NCI-H1048 (cell line): ENCODE measurements at places on chromosomes 11 and 22.

DNA sequence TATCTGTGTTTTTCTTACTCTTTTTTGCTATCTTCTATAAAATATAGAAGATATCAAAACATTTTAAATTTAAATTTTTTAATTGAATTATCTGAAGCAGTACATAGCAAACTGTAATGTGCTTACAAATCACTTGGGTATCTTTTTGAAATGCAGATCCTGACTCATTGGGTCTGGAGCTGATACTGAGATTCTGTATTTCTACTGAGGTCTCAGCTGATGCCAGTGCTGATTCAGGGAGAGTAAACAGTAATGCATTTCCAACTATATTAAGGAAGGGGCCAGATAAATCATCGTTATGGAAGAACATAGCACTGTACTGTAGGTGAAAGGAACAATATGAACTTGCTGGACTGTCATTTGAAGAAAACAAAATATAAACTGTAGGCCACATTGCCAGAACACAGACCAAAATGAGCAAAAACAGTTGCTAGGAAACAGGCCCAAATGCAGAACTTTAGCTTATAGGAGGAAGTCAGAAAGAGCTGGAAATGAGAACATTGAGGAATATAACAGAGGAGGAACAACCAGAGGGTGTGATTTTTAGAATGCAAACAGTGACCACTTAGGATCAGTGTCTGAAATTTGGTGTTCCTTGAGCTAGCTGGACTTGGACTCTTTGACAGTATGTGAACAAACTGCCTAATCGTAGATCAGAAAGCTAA lies 3.3 kb downstream of the ARL14EP start:
- DNase-seq: no peak

GRCh38 chr11:95074792-95075563 lies 8.3 kb downstream of the SRSF8 start:
- DNase-seq: no peak

DNA sequence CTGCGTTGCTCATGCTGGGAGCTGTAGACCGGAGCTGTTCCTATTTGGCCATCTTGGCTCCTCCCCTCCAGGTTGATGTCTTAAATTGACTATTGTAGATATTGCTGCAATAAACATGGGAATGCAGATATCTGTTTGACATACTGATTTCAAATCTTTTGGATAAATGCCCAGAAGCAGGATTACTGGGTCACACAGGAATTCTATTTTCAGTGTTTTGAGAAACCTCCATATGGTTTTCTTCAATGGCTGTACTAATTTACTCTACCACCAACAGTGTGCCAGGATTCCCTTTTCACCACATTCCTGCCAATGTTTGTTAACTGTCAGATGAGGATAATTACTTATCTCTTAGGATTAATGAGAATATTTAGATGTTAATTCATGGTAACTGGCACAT lies 467.0 kb downstream of the LUZP2 start:
- no peak for DNase-seq

GRCh38 chr11:85863855-85864254 lies 8.7 kb downstream of the CCDC83 start:
- no peak for DNase-seq

GRCh38 chr22:37300551-37301017 lies 18.3 kb downstream of the CYTH4 start:
- no peak for DNase-seq

DNA sequence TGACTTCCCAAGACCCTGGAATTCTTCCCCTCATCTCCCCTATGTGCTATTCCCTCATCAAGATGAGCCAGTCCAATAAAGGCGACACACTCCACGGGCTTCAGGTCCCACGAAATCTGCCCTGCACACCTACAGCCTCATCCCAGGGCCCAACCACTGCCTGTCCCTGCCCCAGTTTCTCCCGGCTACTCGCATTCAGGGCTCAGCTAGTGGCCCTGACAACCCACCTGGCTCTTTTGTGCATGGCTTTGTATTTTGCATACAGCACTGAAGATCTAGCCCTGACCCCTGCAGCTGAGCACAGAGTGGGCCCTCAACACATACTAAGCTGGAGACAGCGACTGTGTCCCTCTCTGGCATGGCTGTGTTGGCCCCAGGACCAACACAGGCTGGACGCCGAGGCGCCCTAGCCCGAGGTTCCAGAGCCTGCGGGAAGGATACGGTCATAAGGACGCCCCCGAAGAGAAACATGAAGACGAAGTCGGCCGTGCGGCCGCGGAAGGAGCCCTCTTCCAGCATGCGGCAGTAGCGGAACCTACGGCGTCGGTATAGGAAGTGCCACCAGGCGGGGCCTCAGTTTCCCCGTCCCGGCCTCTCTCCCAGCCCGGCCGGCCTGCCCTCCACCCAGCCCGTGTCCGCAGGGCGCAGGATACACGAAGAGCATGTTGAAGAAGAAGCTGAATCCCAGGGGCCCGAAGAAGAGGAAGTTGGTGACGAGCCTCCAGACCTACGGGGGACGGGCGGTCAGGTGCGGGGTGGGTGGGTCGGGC lies 710 bp downstream of the DERL3 start:
- no peak for DNase-seq

DNA sequence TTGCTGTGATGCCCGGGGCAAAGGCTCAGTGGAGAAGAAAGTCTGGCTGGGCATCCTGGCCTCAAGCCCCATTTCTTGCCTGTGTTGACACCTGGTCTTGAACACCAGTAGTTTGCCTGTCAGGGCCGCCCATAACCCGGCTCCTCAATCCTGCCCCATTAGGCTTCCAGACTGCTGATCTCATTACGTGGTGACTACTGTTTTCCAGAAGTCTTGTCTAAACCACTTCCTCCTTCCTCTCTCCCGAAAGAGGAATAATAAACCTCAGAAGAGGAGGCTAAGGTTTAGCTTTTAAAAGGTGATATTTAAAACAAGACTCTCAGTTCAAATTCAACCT lies 97.7 kb downstream of the CD44 start:
- DNase-seq: no peak

- DNase-seq: no peak
These were observed 48.0 kb downstream of the MACROD1 start for GRCh38 chr11:64117763-64118459.

DNA sequence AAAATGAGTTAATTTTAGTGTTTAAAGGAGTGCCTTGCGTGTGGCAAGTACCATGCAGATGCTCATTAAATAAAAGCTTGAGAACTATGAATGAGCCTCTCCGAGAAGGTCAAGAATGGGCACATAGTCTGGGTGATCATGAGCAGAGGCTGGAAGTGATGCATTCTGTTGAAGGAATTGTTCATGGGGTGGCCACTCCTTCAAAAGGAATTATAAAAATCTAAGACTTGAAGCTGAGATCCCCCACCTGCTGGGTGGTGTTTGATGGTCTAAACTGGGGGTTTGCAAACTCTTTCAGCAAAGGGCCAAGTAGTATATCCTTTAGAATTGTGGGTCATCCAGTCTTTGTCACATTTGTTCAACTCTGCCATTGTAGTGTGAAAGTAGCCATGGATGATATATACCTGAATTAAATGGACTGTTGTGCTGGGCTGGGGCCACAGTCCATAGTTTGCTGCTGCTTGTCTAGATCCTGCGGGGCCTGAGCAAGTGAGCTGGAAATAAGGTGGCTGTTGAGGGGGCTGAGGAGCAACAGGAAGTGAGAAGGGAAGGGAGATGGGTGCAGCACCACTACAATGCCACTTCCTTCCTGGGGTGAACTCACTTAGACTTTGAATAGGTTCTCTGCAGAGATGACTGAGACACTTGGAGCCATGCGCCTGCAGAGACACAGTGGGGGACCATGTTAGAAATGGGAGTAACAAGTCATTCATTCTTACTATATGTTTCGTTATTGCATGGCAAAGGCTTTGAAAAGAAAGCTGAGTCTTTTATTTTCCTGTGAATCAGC lies 179.0 kb downstream of the SNX19 start:
- no peak for DNase-seq

GRCh38 chr11:132177106-132177505 lies 806.7 kb downstream of the NTM start:
- no peak for DNase-seq

- DNase-seq: no peak
These were observed 226.1 kb upstream of the POU2AF2 start for GRCh38 chr11:111019451-111019850.

GRCh38 chr11:65206441-65206841 lies 24.7 kb downstream of the CAPN1 start:
- no peak for DNase-seq

- no peak for DNase-seq
These were observed at the start of gene OR10V1 for GRCh38 chr11:59713745-59714144. TSS of gene OR10V1 (minus strand) at chr11:59713845. CDS start at chr11:59713845, 0 bp downstream.

DNA sequence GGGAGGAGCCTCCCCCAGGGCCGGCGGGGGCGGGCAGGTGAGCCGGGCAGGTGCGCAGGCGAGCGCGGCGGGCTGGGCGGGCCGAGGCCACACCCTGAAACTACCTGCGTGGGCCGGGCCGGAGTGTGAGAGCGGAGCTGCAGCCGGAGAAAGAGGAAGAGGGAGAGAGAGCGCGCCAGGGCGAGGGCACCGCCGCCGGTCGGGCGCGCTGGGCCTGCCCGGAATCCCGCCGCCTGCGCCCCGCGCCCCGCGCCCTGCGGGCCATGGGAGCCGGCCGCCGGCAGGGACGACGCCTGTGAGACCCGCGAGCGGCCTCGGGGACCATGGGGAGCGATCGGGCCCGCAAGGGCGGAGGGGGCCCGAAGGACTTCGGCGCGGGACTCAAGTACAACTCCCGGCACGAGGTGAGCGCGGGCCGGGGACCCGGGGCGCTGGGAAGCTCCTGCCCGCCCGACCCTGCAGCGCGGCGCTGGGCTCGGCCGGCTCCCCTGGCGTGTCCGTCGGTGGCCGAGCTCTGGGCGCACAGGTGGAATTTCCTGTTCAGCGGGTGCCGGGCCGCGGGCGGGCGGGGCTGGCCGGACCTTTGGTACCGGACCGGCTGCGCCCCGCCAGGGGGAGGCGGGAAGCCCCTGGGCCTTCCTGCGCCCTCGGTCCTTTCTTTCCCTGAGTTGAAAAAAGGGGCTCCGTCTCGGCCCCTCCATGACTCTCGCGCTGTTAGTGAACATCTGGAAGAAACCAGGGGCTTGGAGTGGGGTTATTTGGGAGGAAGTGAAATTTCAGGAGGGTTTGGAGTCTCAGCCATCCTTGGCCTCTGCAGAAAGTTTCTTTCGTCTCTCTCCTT lies at the start of gene ST14:
Gene ST14 (plus strand): TSS at position 126 of the 841 bp plus-strand sequence. CDS start 198 bp downstream, at position 324.
- DNase-seq: peak; percentile 36

- DNase-seq: no peak
These were observed 1.6 kb downstream of the KIAA0930 start for GRCh38 chr22:45238957-45239680.

- no peak for DNase-seq
These were observed 60.9 kb downstream of the CELSR1 start for GRCh38 chr22:46476547-46476941.

DNA sequence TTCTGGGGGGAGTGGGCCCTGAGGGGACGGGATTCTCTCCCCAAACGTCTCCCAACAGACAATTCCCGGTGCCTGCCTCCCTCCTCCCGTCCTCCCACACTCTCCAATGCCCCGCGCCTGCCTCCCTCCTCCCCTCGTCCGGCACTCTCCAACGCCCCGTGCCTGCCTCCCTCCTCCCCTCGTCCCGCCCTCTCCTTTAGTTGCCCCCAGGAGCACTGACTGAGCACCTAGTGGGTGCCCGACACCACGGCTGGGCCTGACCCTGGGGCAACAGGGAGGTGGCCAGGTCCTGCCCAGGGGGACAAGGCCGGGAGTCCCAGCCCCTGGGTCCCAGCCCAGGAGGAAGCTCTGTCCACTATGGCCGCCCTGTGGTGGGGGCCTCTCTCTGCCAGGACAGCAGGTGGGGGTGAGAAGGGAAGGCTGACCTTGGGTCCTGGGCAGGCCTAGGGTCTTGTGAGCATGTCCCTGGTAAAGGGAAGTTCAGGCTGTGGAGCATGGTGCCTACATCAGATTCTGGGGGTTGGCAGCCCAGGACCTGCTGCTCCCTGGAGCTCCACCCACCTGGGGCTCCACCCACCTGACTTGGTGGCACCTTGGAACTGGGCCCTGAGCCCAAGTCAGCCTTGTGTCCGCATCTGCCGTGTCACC lies 942.3 kb downstream of the BRD1 start:
- DNase-seq: no peak

- DNase-seq: no peak
These were observed 36.4 kb upstream of the RASL10A start for GRCh38 chr22:29351891-29352290.

- DNase-seq: no peak
These were observed 6.8 kb upstream of the CREB3L1 start for GRCh38 chr11:46270684-46271083.

GRCh38 chr11:121535129-121535796 lies 82.5 kb upstream of the SORL1-AS1 start:
- no peak for DNase-seq

DNA sequence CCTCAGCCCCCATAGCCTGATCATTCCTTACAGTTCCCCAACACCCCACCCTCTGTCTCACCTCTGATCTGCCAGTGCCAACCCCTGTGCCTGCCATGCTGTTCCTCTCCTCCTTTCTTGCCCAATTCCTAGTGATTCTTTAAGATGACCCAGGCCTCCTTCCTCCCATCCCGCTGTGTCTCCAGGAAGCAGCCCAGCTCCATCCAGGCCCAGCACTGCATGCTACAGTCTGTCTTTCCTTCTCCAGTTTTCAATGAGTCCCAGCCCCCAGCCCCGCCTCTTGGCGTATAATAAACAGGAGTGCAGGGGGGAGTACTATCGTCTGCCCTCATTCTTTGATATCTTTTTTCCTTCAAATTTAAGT lies 12.3 kb downstream of the LTBP3 start:
- no peak for DNase-seq

GRCh38 chr11:72595292-72595684 lies 78.9 kb downstream of the PDE2A start:
- no peak for DNase-seq

GRCh38 chr11:72358466-72359405 lies 75.6 kb downstream of the CLPB start:
- DNase-seq: no peak

DNA sequence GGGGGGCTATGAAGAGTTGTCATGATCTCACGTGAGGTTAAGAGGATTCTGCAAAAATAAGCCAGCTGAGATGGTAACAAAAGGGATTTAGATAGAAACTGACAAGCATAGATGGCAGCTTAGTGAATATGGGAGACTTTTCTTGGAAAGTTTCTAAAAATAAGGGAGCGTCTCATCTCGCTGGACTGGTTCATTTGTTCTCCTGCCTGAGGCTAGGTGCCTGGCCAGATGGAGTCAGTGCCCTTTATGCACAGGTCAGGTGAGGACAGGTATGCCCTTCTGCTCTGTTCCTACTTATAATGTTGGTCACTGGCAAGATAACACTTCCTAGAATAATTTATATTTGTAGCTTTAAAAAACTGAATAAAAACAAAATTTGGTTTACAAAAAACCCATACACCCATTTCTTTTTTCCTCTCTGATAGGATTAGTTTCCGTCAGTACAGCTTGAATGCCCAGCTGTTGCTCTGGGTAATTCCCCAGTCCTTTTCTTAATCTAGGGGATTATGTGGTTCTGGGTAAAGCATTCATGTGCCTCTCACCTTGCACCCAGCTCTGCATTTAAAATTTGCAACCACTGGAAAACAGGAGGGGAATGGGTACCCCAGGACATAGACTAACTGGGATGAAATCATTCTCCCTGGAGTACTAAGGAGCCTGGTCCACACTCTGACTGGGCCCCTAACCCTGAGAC lies 90.0 kb downstream of the AMOTL1 start:
- no peak for DNase-seq

- DNase-seq: no peak
These were observed 79.6 kb downstream of the GRK3 start for GRCh38 chr22:25644122-25644521.

GRCh38 chr11:79466411-79466810 lies 25.6 kb upstream of the TENM4 start:
- DNase-seq: no peak
